ENCODE measurements at places on chromosomes 4 and X.

DNA sequence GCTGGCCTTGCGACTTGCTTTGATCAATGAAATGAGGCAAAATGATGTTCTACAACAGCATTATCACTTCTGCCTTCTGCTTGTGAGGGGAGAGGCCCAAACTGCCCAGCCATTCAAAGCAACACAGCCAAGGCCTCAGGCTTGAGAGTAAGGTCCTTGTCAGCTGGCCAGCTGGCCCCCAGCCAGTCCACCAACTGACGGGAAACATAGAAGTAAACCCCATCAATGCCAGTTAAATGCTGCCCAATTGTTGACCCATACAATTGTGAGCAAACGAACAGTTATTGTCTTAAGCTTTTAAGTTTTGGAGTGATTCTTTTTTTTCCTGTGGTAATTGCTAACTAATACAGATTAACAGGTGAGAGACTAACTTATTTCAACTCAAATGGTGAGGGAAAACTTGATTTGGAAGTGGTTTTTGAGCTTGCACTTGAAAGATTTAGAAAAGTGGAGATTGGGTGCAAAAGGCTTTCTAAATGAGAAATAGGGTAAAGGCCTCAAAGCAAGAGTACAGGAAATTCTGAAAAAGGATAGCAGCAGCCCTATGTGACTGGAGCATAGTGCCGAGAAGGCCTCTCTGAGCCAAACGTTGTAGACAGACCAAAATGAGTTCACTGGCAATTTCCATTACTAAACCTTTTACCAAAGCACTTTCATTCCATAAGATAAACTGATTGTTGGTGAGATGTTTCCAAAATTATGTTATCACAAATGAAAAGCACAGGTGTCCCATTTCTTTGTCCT is 66.9 kb downstream of the ARHGEF38 start:
- peak; percentile 71 for DNase-seq

- DNase-seq: no peak
These were observed 230.1 kb upstream of the FAT4 start for GRCh38 chr4:125084608-125085007.

DNA sequence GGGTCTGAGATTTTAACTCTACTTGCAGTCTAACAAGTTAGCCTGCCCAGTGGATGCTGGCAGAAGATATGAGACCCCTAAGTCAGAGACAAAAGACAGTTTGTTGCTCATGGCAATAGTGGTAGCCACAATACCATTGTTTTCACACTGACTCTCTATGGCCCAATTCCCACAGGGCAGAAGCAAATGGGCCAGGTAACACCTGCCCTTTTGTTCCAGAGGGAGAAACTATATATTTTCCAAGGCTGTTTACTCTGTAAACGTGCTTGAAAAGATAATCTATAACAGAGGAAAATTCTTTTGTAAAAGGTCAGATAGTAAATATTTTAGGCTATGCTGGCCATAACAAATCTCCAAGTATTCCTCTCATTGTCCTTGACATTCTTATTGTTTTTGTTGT is 57.2 kb upstream of the NPNT start:
- DNase-seq: no peak

DNA sequence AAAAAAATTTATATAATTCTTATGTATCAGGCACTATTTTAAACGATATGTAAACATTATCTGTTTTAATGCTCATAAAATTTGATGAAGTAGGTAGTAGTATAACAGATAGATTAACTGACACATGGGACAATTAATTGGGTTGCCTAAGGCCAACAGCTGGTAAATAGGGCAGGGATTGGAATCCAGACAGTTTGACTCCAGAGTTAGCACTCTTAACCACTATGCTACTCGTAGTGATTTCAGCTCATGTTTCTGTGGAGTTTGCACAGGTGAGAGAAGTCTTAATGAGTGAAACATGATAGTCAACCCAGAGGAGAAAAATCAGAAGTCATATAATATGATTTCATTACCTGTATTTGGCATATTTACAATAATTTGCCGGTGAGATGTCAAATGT is 126.0 kb upstream of the WDFY3 start:
- no peak for DNase-seq

GRCh38 chrX:129983575-129984110 is 1.2 kb downstream of the BCORL1 start:
- no peak for DNase-seq

DNA sequence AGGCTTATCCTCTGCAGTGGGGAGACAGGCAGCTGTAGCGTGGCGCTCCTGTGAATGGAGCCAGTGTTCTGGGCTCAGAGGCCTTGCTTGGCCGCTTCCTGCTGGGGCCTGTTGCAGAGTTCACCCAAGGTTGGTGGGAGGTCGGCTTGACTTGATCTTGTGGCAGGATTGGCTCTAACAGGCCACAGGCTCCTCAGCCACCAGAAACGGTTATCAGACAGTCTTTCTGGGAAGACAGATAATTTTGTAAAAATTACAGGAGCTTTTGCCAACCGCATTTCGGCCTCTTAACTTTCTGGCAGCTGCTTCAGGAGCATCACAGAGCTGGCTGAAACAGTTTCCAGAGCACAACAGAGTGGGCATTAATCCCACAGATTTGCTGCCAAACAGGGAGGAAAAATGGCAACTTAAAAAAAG is 66.4 kb downstream of the DIPK2B start:
- peak; percentile 82 for DNase-seq

- DNase-seq: no peak
These were observed 75.9 kb downstream of the SLC9A7 start for GRCh38 chrX:46683048-46683447.

DNA sequence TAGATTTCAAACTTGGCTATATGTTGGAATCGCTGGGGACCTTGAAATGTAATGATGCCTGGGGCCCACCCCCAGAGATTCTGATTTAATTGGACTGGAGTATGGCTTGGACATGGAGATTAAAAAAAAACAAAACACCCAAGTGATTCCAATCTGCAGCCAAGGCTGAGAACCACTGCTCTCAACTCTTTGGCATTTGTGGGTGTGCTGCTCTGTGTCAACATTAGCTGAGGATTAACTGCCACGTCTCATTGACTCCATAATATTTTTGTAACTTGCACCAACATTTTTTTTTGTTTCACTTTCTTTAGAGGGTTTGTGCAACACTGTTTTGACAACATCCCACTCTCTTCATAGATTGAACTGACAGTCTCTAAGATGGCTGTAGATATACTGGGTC is 41.1 kb upstream of the PDK3 start:
- no peak for DNase-seq

GRCh38 chrX:1059576-1060561 is 152.6 kb downstream of the CRLF2 start:
- no peak for DNase-seq

- DNase-seq: no peak
These were observed 189.6 kb upstream of the LNX1 start for GRCh38 chr4:53780736-53781400.

- DNase-seq: no peak
These were observed 6.2 kb downstream of the PLAC8 start for GRCh38 chr4:83108101-83108861.

- no peak for DNase-seq
These were observed 178.7 kb upstream of the FAT1 start for GRCh38 chr4:186902361-186902760.

DNA sequence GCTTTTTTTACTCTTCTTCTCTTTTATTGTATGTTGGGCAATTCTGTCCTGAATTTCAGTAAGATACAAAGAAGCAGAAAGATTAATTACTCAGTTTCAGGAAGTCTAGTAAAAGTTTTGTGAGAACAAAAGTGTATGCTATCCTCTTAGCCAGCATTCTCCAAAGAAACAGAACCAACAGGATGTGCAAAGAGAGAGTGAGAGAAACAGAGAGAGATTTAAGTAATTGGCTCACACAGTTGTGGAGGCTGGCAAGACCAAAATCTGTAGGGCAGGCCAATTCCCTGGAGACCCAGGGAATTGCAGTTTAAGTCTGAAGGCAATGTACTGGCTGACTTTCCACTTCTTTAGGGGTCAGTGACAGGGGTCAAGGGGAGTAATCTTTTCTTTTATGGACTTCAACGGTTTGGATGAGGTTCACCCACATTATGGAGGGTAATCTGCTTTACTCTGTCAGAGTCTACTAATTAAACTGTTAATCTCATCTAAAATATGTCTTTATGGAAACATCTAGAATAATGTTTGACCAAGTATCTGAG is 59.2 kb upstream of the SLC39A8 start:
- DNase-seq: no peak

DNA sequence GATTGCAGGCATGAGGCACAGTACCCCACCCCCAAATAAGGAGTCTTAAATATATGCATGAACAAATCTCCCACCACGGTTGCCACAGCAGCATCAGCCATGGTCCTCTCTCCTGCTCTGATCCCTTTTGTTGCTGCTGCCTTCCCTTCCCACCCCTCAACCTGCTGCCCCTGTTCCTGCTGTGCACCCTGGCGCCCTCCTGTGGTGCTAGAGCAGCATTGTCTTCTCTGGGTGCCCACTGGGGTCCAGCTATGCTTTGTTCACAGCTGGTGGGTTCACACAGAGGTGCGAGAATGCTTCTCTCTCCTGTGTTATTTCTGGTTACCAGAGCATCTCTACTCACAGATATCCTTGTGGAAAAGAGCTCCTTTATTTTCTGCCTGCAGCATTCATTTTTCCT is 116.2 kb downstream of the GATB start:
- DNase-seq: no peak

GRCh38 chr4:1253831-1254230 is 4.9 kb upstream of the CTBP1 start:
- DNase-seq: no peak

- DNase-seq: no peak
These were observed 1.2 kb downstream of the PNPLA4 start for GRCh38 chrX:7925867-7926472.

Measured in nucleus accumbens (tissue), 56 donors.